Activated naive CD8-positive, alpha-beta T cell treated with anti-CD3 and anti-CD28 coated beads for 36 hours (primary cell): ENCODE measurements at places on chromosomes 6 and 20.

- no peak for DNase-seq
- no peaks in the 10 kb centered on the region for H3K36me3 ChIP-seq
- no peak overlapping the region for H3K27ac ChIP-seq
- no peak overlapping the region for H3K4me3 ChIP-seq
These were observed 263.5 kb downstream of the TFAP2A start for GRCh38 chr6:10151144-10151915.

GRCh38 chr6:120228297-120228696 is 878.7 kb upstream of the MAN1A1 start:
- no peaks in the 10 kb centered on the region for H3K4me1 ChIP-seq
- no peak overlapping the region for H3K27ac ChIP-seq
- no peak for DNase-seq
- no peaks in the 10 kb centered on the region for H3K27me3 ChIP-seq
- H3K4me3 ChIP-seq, result no peak overlapping the region
- no peaks in the 10 kb centered on the region for H3K36me3 ChIP-seq

- no peak for DNase-seq
- H3K4me3 ChIP-seq, result no peak overlapping the region
- no peaks in the 10 kb centered on the region for H3K27me3 ChIP-seq
- no peaks in the 10 kb centered on the region for H3K36me3 ChIP-seq
- H3K27ac ChIP-seq, result no peak overlapping the region
These were observed 22.1 kb downstream of the PTPRT start for GRCh38 chr20:43167615-43168014.

- DNase-seq, result no peak
- no peak overlapping the region for H3K4me3 ChIP-seq
- peaks cover 25% of the 10 kb centered on the region for H3K36me3 ChIP-seq
- no peak overlapping the region for H3K27ac ChIP-seq
These were observed 120.5 kb downstream of the HIVEP1 start for GRCh38 chr6:12132351-12133222.

DNA sequence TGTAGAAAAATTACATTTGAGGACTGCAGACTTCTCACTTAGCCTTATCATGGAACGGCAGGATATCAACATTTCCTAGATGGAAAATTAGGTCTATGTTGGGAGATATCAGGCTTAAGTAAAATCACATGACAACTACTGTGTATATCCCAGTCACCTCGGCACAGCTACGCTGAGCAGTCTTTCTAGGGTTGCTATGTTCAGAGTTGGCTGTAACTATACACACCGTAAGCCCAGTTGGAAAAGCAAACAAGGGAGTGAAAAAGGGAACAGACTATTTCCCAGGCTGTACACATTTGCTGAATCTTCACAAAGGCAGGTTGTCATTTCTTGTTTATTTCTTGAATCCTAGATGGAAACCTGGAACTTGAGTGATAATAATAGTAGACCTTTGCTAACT is 80.7 kb upstream of the PTPRK start:
- peak overlapping the region; percentile 19 for H3K27ac ChIP-seq
- no peaks in the 10 kb centered on the region for H3K36me3 ChIP-seq
- no peaks in the 10 kb centered on the region for H3K27me3 ChIP-seq
- peaks cover 43% of the 10 kb centered on the region for H3K4me1 ChIP-seq

- H3K27me3 ChIP-seq, result peaks cover 48% of the 10 kb centered on the region
- peak overlapping the region; percentile 86 for H3K4me3 ChIP-seq
- H3K4me1 ChIP-seq, result peaks cover 24% of the 10 kb centered on the region
- H3K36me3 ChIP-seq, result no peaks in the 10 kb centered on the region
- no peak overlapping the region for H3K27ac ChIP-seq
These were observed 1.2 kb downstream of the CPXM1 start for GRCh38 chr20:2799271-2799670.

- peaks cover 9% of the 10 kb centered on the region for H3K4me1 ChIP-seq
- no peak for DNase-seq
- peaks cover 2% of the 10 kb centered on the region for H3K36me3 ChIP-seq
- no peak overlapping the region for H3K27ac ChIP-seq
- H3K4me3 ChIP-seq, result no peak overlapping the region
- no peaks in the 10 kb centered on the region for H3K27me3 ChIP-seq
These were observed 236.3 kb downstream of the PTPRK start for GRCh38 chr6:128284128-128284527.

GRCh38 chr6:157761331-157761921 is 61.6 kb upstream of the SNX9 start:
- no peaks in the 10 kb centered on the region for H3K27me3 ChIP-seq
- H3K4me3 ChIP-seq, result peak overlapping the region; percentile 72
- DNase-seq, result peak; percentile 72
- H3K4me1 ChIP-seq, result peaks cover 86% of the 10 kb centered on the region

- peak overlapping the region; percentile 94 for H3K27ac ChIP-seq
- peak; percentile 39 for DNase-seq
- H3K4me1 ChIP-seq, result peaks cover 35% of the 10 kb centered on the region
- H3K4me3 ChIP-seq, result peak overlapping the region; percentile 79
These were observed 649.1 kb upstream of the GJE1 start for GRCh38 chr6:141483598-141484061.

GRCh38 chr20:5463007-5463686 is 146.4 kb upstream of the PROKR2 start:
- H3K27ac ChIP-seq, result no peak overlapping the region
- H3K4me1 ChIP-seq, result no peaks in the 10 kb centered on the region
- DNase-seq, result no peak
- peaks cover 44% of the 10 kb centered on the region for H3K27me3 ChIP-seq
- H3K4me3 ChIP-seq, result no peak overlapping the region
